ENCODE measurements at places on chromosomes 5 and 9. TPM values are rescaled to one million over a fixed set of nuclear protein-coding genes. Genes with fewer than 3 reads are reported as not detected.

- DNase-seq, result no peak
These were observed 7.1 kb upstream of the PURA start for GRCh38 chr5:140106805-140107311.

DNA sequence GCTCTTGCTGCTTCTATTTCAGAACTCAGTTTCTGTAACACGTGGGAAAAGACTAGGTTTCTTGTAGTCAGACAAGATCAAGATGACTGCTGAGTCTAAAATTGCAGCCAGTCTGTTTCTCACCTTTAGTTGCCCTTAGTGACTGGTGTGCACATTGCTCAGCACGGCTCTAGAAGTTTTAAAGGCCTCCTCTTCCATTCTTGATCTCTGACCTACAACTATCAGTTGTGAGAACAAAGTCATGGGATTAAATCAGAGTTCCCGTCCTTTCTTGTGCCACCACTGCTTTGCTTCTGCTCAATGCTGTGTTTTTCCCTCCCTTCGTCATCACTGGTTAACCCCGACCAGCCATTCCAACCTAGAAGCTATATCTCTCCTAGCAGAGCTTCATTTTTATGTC is 52.8 kb downstream of the GDA start:
- no peak for DNase-seq

Gene PCDHGB6
- 2.8 TPM for total RNA-seq

DNA sequence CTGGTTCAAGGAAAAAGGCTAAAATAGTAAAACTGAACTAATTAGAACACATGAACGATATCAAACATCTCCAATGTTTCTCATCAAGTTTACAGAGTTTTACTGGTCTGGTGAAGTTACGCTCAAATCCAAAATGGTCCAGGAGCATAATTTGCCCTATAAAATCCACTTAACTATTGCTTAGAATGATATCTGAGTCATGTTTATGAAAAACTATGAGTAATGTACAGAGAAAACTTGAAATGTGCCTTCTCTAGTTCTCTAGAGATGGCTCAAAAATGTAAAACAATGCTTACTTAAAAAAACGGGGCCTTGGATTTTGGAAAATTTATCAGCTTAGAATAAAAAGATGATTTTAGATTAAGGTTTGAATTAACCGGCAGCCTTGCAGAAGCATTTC is 108.1 kb downstream of the FBXW11 start:
- peak; percentile 12 for DNase-seq

Gene ZFP37
- total RNA-seq, result 4.4 TPM

DNA sequence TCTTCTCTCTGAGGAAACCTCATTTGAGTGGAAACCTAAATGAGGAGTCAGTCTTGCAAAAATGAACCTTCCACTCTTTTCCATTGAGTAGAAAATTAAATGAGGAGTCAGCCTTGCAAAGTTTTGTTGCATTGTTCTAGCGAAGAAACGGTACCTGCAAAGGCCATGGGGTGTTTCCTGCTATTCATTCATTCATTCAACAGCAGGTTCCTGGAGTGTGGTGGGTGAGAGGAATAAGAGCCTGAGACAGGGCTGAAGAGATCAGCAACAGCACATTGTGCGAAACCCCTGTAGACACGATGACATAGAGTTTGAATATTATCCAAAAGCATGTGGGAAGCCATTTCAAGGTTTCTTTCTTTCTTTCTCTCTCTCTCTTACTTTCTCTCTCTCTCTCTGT is 14.6 kb upstream of the SETX start:
- no peak for DNase-seq

DNA sequence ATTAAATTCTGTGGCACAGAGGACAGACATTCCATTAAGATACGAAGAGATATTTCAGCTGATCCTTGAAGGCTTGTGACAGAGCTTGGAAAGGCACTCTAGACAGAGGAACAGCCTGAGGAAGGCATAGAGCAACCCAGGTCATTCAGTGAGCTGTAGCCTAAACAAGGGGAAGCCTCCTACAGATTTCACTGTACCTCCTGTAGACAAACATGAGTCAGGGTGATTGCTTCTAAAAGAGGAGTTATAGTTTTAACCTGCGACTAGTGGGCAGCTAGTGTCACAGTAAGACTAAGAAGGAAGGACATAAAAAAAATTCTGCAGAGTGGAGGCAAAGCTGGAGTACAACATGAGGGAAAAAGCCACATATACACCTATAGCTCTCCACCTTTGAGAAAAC is 43.5 kb upstream of the ANKDD1B start:
- peak; percentile 64 for DNase-seq

GRCh38 chr9:91757782-91758181 is 192.2 kb downstream of the ROR2 start:
- no peak for DNase-seq

DNA sequence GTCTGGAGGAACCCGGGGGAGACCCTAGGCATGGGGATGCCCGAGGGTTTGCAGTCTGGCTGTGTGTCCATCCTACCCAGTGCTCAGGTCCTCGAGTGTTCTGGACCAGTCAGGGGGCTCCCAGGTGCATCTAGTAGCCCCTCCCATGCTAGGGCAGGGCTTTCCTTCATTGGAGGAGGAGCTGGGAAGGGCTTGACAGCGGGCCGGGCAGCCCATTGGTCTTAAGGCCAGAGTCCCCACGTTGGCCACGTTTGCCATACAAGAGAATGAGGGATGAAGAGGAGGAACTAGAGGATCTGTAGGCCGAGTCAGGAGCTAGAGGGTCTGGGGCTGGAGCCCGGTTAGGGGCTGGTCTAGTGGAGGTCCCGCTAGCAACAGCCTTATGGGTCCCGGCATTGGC is 37.3 kb upstream of the CTSV start:
- DNase-seq, result no peak

Gene MSX2
- 2.2 TPM for total RNA-seq

DNA sequence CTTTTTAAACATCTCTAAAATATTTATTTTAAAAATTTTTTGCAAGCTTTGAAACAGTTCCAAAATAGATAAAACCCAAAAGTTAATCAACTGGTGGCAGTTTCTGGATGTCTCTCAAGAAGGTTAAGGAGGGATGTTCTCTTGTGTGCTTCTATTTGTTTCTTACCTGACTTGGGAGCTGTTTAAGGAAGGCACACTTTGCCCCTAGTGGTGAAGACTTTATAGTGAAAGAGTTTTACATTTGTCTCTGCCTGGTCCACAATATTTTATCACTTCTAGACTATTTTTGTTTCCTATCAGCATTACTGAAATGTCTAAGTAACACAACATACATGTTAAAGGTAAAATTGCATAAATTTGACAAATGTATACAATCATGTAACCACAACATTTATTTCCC is 552.8 kb downstream of the SEMA5A start:
- DNase-seq, result no peak

DNA sequence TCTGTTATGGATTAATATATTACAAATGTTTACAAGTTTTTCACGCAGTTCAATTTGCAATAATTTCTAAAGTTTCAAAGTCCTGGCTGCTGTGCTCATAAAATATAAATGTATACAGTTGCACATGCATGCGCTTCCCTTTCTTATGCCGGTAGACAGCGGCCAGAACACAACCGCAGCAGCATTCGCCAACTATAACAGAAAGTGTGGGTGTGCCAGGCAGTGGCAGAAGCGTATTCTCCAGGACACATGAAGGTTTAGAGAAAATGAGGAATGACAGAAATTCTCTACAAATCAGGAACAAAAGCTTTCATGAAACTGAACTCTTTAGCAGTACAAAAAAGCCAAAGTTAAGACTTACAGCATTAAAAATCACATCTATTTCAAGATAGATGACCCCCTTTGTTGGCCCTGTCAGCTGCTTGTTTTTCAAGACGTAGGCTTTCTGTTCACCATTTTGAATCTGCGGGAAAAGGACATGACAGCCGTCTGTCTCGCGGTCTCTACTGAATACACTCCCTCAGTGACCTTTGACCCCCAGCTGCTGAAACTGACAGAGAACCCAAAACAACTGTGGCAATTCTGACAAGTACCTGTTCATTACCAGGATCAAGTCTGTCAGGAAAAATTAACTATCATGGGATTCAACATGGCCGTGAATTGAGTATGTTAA is 252.2 kb downstream of the SLF1 start:
- DNase-seq, result no peak

Gene WDR55
- 19.2 TPM for total RNA-seq

DNA sequence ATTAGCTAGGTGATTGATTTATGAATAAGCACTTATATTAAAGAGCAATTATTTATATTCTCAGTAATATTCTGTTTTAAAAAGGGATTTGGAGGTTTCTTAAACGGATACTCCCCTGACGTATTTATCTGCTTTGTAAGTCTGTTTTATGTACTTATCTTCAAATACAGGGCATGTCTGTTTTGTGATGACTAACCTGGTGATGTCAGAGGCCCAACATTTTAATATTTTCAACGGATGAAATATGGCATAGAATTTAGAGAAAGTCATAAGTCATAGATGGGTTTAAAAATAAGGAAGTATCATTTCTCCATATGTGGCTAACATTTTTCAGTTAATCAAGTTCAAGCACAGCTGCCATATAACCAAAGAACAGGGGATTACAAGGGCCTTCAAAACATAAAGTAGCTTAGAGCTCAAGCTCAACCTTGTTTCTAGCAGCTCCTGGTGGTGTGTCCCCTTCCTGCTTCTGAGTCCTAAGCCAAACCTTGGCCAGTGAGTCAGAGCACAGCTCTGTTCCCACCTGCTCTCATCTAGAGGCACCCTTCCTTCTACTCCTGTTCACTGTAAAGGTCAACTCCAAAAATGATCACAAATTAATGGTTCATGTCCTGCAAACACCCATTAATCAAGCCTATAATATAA is 131.4 kb downstream of the OXCT1 start:
- DNase-seq, result peak; percentile 2

DNA sequence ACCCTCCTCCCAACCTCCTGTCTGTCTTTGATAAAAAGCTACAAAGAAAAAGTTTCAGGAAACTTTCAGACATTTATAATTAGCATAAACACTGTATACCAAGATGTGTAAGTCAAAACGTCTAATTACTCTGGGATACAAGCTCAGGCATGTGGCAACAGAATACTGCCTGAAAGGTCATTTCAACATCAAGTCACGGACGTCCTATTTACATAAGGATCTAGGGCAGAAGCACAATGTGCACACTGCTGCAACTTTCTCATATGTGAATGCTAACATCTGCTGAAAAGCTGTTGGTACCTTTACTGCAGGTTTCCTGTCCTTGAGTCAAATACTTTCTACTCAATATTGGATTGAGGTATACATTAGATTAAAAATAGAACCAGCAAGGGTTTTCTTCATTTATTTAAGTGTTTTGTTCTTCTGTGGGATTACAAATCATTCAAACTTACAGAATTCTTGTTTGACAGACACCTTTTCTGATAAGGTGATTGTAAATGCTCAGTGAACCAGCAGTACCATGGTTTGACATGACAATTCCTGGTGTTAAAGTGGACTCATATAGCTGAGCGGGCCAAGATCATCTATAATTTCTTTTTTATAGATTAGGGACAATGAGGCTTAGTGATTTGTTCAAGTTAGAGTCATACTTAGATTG is 36.8 kb downstream of the ELL2 start:
- peak; percentile 60 for DNase-seq

Gene C9orf78
- total RNA-seq, result 57.5 TPM

Gene ACTBL2
- 1.7 TPM for total RNA-seq
